ENCODE measurements at places on chromosomes 2 and 18.
A peak's percentile ranks its signal among the peaks of the same experiment; 100 is the strongest.

- DNase-seq, result no peak
Measured at GRCh38 chr18:76875390-76876325, 53.3 kb downstream of the ZNF236 start.

DNA sequence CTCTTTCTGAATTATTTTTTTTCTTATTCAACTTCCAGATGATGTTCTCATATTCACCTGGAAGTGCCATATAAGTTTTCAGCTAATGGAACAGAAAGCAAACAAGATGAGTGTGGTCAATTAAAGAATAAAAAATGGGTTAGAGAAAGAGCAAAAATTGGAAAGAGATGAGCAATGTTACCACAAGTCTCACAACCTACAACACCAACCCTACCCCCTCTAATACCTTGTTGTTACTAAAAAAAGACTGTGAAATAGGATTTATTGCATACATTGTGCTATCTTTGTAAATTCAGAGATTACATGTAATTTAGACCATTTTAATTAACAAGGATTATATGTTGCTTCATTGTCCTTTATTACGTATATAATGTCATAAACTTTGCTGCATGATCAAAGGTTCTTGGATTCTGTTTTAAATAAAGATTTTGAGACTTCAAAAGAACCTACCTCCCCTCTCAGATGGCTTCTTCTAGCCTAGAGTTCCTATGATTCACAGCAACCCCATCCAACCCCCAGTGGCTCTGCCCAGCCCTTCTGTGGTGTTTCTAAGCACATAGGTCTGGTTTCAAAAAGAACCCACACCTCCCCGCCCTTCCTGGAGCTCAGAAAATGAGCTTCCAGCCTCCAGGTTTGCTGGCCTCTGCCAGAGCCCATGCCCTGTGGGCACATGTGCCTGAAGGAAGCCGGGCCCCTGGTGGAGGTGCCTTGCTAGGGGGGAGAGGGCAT, 24.7 kb downstream of the LGALSL start:
- DNase-seq, result no peak

DNA sequence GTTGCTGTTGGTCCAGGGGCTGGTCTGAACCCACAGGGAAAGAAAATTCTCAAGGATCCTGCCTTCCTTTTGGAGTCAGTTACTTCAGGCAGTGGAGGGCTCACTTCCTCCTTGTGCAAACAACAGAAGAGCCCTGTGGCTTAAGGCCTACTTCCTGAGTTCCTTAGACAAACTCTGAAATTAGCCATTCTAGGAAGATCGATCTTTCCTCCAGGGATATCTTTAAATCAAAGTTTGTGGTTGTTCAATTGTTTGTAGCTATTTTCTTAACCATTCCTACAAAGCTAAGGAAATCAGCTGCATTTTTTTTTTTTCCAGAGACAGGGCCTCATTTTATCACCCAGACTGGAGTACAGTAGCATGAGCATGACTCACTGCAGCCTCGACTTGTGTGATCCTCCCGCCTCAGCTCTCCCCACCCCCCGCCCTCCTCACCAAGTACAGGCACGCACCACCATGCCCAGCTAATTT, 156.0 kb downstream of the TANC1 start:
- peak; percentile 12 for DNase-seq

DNA sequence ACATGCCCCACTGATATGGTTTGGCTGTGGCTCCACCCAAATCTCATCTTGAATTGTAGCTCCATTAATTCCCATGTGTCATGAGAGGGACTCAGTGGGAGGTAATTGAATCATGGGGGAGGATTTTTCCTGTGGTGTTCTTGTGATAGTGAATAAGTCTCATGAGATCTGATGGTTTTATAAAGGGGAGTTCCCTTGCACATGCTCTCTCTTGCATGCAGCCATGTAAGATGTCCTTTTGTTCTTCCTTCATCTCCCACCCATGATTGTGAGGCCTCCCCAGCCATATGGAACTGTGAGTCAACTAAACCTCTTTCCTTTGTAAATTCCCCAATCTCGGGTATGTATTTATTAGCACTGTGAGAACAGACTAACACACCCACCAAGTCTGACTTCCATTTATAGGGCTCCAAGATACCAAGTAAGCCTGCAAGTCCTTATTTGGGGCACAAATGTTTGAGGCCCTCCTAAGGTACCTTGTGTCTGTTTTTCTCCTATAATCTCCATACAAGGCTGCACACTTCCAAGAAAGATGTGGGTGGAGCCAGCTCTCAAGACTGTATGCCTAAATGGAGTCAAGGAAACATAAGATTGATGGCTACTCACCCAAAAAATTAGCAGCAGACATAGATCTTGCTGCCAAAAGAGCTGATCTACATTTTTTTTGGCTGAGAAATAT, 364.7 kb downstream of the TXNL1 start:
- no peak for DNase-seq

- no peak for DNase-seq
Measured at GRCh38 chr18:73487966-73488365, 620.2 kb upstream of the NETO1 start.

GRCh38 chr2:230619491-230619890, 93.2 kb upstream of the CAB39 start:
- DNase-seq, result no peak

DNA sequence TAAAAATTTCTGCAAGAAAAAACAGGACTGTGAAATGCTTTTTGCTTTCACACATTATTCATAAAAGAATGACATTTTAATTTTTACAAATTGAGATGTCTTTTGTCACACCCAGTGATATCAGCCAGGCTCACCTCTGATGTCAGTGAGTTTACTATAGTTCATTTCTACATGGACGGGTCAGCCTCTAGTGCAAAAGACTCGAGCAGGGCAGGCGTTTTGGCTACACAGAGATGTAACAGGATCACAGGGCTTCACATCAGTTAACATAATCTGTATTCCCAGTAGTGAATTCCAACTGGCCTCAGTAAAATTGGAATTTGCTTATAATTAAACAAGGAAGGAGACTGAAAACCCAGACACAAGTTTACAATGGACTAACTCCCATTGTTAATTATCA, 275.6 kb upstream of the ZSWIM2 start:
- no peak for DNase-seq

GRCh38 chr2:234374736-234375135, 122.1 kb downstream of the ARL4C start:
- DNase-seq, result no peak

GRCh38 chr18:54850598-54850997, 22.3 kb downstream of the RAB27B start:
- DNase-seq, result no peak

DNA sequence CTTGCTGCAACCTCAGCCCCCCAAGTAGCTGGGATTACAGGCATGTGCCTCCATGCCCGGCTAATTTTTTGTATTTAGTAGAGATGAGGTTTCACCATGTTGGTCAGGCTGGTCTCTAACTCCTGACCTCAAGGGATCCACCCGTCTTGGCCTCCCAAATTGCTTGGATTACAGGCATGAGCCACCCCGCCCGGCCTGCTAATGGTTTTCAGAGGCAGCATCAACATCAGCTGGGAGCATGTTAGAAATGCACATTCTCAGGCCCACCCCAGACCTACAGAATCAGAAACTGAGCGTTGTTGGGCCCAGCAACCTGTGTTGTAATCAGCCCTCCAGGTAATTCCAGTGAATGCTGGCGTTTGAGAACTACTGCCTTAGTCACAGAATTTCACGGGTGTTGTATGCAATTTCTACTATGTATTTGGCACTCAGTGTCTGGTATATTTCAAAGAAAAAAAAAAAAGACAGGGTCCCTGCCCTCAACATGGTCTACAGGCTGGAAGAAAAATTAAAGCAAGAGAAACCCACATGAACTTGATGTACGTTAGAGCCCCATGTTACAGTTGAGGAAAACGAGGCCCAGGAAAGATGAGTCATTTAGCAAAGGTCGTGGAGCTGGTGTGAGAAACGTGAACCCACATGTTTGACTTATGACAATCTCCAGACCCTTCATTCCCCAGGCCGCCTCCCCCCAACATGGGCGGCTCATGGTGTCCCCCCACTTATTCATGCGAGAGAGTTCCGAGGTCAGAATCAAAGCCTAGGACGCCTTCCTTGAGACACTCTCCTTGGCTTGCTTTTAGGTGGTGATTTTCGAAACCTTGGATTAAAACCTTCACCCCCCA, 35.3 kb downstream of the SH3BP4 start:
- DNase-seq, result no peak

GRCh38 chr2:83081826-83082690, 1377.0 kb downstream of the SUCLG1 start:
- no peak for DNase-seq

Data from activated CD8-positive, alpha-beta memory T cell treated with anti-CD3 and anti-CD28 coated beads for 4 hours (primary cell).